ENCODE measurements at places on chromosomes 11 and 22. TPM values are rescaled to one million over a fixed set of nuclear protein-coding genes. Genes with fewer than 3 reads are reported as not detected.

DNA sequence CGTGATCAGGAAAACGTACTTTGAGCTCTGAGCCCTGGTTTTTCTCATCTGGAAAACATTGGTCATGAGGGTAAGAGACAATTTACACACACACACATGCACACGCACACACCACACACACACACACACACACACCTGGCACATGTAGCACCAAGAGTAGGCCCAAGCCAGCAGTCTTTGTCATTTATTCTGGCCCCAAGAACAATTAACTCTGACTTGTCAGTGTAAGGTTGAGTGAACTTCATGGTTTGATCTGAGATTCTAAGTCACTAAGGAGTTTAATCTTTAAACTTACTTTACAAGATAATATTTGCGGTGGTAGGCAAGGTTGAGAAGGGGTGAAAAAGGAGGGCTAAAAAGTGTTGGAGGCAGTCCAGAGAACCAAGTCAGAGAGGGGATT, 44.1 kb downstream of the MMP20 start:
- DNase-seq = no peak

GRCh38 chr11:67273260-67273990, 7.2 kb downstream of the GRK2 start:
- no peak for DNase-seq

- DNase-seq = no peak
Observed at GRCh38 chr22:42743501-42743991, 22.9 kb upstream of the A4GALT start.

- no peak for DNase-seq
Observed at GRCh38 chr22:46132830-46133587, 17.3 kb upstream of the PPARA start.

DNA sequence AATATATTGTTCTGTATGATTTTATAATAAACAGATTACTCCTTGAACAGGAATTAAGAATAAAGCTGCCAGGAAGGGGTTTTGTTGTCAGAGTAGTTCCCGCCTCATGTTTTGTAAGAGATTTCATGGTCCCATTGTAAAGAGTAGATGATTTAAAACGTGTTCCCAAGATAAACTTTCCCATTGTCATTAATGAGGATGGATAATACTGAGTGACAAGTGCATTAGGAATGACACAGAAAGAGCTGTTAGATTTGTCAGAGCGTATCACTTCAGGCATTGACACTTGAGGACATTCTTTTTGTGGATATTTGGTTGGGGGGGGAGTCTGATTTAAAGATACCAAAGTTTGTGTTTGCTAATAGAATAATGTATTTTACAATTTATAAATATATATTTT, 147.0 kb downstream of the PAX6 start:
- no peak for DNase-seq

- no peak for DNase-seq
Observed at GRCh38 chr11:88701816-88702215, 364.0 kb downstream of the GRM5 start.

GRCh38 chr11:20638074-20638473, 31.3 kb upstream of the NELL1 start:
- DNase-seq = no peak

DNA sequence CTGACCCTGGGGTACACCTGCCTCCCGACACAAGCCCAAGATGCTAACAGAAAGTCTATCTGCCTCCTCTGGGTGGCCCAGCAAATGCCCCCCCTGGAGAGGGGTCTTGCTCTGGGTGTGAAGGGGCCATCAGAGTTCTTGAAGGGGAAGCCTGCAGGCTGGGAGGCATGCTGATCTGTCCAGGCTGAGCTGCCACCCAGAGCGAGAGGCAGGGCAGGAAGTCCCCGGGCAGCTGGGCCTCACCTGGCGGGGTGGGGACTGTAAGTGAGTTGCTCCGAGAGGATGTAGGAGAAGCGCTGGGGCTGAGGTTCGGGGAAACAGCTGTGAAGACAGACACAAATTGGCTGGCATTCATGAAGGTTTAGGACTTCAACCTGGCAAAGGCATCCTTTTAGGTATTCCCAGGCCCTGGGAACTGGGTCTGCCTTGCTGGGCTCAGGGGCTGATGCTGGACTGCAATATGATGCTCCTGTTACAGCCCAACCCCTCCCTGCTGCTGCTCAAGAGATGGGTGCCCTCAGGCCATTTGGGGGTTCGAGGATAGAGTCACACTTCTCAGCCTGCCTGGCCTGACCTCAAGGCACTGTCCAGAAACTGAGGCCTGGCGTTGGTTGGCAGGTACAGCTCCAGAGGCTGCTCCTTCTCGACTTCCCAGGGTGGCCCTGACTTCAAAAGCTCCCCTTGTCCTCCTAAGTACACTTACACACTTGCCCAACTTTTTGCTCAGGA, 60.2 kb upstream of the LYVE1 start:
- DNase-seq = no peak

P2RY2 gene
- total RNA-seq = 0.12 TPM

CYP2D6 gene
- 0.82 TPM for total RNA-seq

DCDC1 gene
- 1.0 TPM for total RNA-seq

C1QTNF4 gene
- 0.20 TPM for total RNA-seq
